ENCODE measurements at places on chromosomes 6 and 20. TPM values are rescaled to one million over a fixed set of nuclear protein-coding genes. Genes with fewer than 3 reads are reported as not detected.

GRCh38 chr6:154010371-154010770 lies 28.7 kb upstream of the OPRM1 start:
- DNase-seq = no peak

GRCh38 chr6:97293198-97293696 lies 10.2 kb upstream of the MMS22L start:
- DNase-seq = no peak

- no peak for DNase-seq
These were observed 18.5 kb downstream of the PKIB start for GRCh38 chr6:122628714-122629113.

- no peak for DNase-seq
These were observed 61.5 kb downstream of the TFAP2C start for GRCh38 chr20:56690531-56691175.

GRCh38 chr20:2932498-2932897 lies 59.2 kb downstream of the PTPRA start:
- DNase-seq = no peak

DNA sequence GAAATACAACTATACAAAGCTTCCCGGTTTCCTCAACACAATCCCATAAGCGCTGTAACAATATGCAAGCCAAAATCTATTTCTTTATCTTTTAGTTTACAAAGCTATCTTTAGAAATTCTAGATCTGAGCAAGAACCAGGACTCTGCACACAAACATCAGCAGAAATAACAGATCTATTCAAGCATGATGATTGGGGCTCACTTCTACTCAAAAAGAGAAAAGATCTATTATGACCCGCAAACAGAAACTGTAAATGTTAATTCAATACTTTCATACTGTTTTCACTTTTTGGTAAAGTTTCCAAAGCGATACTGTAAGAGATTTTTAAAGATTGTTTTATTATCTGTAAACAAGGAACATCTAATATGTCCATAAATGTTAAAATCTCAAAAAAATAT lies 86.6 kb downstream of the SESN1 start:
- DNase-seq = no peak

DNA sequence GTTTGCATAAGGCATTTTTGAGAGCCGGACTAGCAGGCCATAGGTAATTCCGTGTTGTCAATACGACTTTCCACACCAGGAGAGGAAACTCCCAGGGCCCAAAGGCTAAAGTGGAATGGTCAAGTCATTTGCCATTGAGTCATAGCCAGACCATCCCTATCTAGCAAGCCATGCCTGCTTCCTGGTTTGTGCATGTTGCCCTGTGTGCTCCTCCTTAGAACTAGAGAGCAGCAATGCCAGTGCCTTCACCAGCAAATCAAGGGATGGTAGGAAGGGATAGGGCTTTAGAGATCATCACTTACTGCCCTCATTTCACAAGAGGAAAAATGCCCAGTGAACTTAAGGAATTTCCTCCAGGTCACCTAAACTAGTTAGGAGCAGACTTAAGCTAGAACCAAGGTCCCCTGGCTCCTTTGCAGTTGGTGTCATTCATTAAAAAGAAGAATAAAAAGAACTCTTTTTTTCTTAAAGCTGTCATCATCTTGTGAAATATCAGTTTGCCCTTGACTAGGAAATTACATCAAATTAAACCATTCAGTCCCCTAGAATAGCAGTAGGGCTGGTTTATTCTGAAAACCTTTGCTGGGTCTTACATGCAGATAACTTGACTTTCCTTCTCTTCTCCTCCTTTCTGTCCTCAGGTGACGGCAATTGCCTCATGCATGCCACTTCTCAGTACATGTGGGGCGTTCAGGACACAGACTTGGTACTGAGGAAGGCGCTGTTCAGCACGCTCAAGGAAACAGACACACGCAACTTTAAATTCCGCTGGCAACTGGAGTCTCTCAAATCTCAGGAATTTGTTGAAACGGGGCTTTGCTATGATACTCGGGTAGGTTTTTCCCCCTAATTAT lies 7.4 kb downstream of the TNFAIP3 start:
- no peak for DNase-seq

- no peak for DNase-seq
These were observed 481.6 kb downstream of the PRKN start for GRCh38 chr6:162245830-162246420.

The RAB32 gene
- total RNA-seq = not detected

The PRND gene
- not detected for total RNA-seq

The CGA gene
- total RNA-seq = not detected

The SYTL3 gene
- total RNA-seq = 101 TPM

The BMP5 gene
- total RNA-seq = not detected

The GTSF1L gene
- total RNA-seq = not detected
